T-helper 9 cell (primary cell): ENCODE measurements at places on chromosomes 13 and 19.

DNA sequence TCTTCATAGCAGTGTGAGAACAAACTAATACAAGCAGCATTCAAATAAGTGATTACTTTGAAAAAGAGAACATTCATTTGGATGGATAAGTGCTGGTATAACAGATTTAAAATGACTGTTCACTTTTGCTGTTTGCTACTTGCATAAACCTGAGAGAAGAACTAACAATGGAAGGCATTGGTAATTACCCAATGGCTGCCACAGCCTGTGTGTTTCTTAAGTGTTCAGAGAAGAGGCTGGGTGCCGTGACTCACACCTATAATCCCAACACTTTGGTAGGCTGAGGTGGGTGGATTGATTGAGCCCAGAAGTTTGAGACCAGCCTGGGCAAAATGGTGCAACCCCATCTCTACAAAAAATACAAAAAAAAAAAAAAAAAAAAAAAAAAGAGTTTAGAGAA is 4.9 kb upstream of the TEX26 start:
- no peak for DNase-seq

DNA sequence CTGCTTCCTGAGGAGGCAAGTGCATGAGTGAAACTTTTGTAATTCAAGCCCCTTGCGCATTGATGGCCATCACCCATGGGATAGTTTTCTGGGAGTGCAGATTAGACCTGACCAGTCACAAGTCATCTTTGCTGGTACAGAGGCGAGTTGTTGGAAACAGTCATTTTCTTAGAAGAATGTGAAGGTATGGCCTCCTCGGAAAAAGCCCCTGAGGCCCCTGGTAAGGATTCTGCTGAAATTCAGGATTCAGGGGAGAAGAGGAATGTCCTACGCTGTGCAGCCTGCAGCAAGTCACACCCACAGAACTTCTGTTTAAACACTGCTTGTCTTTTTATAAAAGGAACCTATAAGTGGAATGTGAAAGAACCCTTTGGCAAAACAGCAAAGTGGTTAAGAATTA is 11.0 kb upstream of the SPART start:
- DNase-seq: no peak

GRCh38 chr19:19997656-19998268 is 41.5 kb downstream of the ZNF682 start:
- DNase-seq: peak; percentile 48

DNA sequence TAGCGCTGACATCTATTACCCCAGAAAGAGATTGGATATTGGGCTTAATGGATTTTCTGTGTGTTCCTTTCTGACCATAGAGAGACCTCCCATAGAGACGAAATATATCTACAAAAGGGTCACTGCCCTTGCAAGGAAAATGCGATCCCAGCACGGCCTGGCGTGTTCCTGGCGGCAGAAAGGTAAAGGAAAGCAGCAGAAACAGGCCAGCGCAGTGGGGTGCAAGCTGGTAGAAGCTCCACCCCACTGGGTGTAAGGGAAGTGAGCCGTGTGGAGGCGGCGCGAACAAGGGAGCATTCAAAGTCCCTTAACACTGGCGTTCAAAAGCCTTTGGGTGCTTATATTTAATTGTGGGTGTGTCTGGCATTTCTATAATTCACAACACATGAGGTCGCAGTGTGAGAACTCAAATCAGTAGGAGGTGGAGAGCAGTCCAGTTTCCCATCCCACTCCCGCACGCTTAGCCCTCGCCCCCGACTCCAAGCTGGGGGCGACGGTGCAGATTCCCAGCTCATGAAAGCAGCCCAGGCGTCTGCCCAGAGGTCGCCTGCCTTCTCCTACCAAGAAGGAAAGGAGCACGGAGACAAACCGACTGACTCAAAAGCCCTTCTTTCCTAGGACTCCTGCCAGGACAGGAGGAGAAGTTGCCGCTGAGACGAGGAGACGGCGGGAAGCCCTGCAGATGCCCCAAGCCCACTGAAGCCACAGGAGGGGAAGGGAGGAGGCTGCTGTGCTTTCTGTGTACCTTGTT is 478.4 kb downstream of the FOXO1 start:
- DNase-seq: peak; percentile 37

GRCh38 chr19:48502350-48503018 is 9.2 kb downstream of the LMTK3 start:
- DNase-seq: no peak

GRCh38 chr13:51739027-51739764 is 64.8 kb downstream of the DHRS12 start:
- no peak for DNase-seq

DNA sequence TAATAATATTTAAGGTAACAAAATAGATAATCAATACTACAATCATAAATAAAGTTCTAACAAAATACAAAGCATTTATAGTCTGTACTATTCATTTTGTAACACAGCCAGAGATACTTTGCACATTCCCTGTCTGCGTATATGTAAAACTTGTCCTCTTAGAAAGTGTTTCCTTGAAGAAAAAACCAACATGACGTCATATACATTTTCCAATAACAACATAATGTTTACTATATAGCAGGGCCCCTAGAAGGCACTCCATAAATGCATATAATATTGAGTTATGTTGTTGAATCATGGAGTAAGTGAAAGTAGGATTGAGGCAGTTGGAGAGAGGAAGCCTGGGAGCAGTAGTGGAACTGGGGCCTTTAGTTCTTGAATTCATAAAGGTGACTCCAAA is 371.4 kb upstream of the HTR2A start:
- no peak for DNase-seq

- no peak for DNase-seq
These were observed at the start of gene FLT3 for GRCh38 chr13:28100150-28101121. FLT3 (minus strand) TSS chr13:28100576; CDS start chr13:28100510, 66 bp downstream.

DNA sequence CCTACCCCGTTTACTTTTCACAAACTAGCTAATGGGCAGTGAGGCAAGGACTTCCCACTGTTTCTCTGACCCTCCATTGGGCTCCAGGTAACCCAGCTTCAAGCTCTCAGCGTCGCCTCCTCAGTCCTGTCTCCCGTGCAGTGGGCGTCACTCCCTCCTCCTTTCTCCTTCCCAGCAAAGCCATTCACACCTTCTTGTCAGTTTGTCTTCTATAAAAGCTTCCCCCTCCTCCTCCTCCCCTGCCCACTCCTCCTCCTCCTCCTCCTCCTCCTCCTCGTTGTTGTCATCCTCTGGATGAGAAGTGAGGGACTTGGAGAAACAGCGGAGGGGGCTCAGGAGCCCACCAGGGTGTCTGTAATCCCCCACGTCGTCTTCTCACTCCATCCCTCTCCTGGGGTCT is 1.7 kb upstream of the GALP start:
- DNase-seq: no peak

GRCh38 chr19:11483366-11484111 is 2.7 kb upstream of the ELAVL3 start:
- no peak for DNase-seq

- DNase-seq: no peak
These were observed 76.8 kb downstream of the ESD start for GRCh38 chr13:46720189-46720588.

GRCh38 chr13:31818236-31818635 is 78.9 kb downstream of the RXFP2 start:
- DNase-seq: no peak

GRCh38 chr13:71873418-71874247 is 6.6 kb upstream of the DACH1 start:
- no peak for DNase-seq

DNA sequence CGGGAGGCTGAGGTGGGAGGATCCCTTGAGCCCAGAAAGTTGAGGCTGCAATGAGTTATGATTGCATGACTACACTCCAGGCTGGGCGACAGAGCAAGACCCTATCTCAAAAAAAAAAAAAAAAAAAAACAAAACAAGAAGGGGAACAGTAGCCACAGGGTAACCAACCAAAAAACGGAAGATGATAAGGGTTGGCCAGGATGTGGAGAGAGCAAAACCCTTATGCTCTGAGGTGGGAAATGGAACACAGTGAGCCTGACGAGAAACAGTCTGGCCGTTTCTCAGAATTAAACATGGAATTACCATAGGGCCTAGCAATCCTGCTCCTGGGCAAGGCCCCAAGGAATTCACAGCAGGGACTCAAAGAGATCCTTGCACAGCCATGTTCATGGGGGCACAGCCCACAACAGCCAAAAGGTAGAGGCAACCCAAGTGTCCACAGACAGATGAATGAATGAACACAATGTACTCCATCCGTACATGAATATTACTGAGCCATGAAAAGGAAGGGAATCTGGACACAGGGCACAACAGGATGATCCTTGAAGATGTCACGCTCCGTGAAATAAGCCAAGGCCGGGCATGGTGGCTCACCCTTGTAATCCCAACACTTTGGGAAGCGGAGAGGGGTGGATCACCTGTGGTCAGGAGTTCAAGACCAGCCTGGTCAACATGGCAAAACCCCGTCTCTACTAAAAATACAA is 11.3 kb downstream of the NMRK2 start:
- no peak for DNase-seq

- no peak for DNase-seq
These were observed 20.0 kb downstream of the MAST1 start for GRCh38 chr19:12858041-12858928.

- peak; percentile 56 for DNase-seq
These were observed 1.9 kb downstream of the CNN2 start for GRCh38 chr19:1028062-1028926.

- no peak for DNase-seq
These were observed 119.5 kb downstream of the SHISA2 start for GRCh38 chr13:25932365-25932764.

DNA sequence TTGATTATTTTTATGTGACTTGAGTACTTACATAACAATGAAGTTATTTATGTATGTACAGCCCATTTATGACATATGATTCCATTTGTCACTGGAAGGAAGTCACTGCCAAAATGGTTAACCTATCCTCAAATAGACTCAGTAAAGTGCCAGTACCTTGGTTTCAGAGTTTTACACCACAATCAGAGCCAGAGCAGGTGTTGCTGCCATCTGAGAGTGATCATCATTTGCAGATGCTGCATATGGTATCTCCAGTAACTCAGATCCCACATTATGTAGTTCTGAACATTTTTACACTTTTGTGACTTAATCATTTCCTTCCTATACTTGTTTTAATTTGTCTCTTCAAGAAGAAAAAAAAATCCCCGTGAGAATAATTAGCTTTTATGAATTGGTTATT is 313.3 kb downstream of the HS6ST3 start:
- DNase-seq: no peak

DNA sequence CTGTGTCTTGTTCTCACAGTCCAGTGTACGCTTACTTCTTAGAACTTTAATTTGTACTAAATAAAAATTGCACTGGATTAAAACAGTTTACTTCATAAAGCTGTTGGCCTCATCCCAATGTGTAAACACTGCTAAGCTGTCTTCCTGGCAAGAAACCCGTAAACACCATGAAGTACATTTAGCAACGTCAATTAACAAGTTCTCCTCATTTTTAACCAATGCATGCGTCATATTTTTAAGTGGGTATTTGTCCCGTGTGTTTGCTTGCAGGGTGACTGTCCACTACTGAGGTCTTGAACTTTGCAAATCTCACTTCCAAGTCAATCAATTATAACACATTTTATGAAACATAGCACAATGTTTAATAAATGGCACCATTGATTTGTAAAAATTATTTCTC is 28.2 kb downstream of the LAIR2 start:
- no peak for DNase-seq

- no peak for DNase-seq
These were observed 11.4 kb upstream of the IGFL1 start for GRCh38 chr19:46218160-46218559.

DNA sequence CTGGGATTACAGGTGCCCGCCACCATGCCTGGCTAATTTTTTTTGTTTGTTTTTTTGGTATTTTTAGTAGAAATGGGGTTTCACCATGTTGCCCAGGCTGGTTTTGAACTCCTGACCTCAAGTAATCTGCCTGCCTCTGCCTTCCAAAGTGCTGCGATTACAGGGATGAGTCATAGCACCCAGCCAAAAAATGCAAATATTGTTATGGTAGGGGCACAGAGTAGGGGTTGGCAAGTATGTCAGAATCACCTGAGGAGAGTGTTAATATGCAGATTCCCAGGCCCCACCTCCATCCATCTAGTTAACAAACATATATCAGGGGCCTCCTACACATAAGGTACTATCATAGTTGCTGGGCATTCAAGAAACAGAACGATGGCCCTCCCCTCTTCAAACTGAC is 44.7 kb downstream of the VAV1 start:
- DNase-seq: no peak

DNA sequence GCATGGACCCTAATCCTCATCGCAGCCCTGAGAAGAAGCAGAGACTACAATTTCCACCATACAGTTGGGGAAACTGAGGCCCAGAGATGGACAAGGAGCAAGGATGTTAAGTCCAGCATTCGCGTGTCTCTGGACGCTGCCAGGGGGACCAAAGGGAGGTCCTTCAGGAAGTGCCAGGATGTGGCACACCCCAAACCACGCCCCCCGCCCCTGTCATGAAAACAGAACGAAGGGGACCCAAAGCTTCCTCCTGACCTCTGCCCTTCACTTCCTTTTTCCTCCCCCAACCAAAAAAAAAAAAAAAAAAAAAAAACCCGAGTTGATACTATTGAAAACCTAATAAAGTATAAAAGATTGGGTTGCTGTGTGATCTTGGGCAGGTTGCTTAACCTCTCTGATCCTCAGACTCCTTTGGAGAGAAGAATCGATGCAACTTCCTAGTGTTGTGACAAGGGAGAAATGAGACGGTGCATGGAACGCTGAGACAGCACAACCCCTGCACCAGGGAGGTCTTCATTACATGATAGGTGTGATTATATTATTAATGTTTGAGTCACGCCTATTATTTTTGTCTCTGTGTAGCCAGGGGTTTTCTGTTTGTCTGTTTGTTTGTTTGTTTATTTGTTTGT is 2.7 kb upstream of the ZBTB7A start:
- DNase-seq: no peak

DNA sequence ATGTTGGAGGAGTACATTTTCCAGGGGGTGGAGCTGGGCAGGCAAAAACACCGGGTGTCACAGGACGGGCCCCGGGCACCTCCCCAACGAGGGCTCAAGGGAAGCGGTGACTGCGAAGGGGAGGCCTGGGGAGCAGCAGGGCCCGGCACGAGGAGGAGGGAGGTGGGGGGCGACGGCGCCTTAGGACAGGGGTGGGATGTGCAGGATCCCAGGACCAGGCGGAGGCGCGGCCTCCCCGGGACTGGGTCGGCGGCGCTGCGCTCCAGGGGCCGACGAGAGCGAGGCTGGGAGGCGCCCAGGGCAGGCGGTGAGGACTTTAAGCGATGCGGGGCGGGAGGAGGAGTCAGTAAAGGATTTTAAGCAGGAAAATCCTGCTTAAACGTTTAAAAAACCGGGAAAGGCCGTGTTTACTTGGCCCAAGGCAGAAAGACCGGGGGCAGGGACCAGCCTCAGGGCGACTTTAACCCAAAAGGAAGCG is 427 bp downstream of the ZNF160 start:
- peak; percentile 12 for DNase-seq

- no peak for DNase-seq
These were observed 15.8 kb downstream of the PRODH2 start for GRCh38 chr19:35796645-35797542.

GRCh38 chr13:33494596-33495204 is 209.1 kb upstream of the STARD13 start:
- no peak for DNase-seq

- DNase-seq: no peak
These were observed 5.4 kb upstream of the GAS6 start for GRCh38 chr13:113869263-113869662.

GRCh38 chr19:29945433-29945832 is 3.4 kb downstream of the URI1 start:
- no peak for DNase-seq
